ENCODE measurements at places on chromosomes 11 and 22.

DNA sequence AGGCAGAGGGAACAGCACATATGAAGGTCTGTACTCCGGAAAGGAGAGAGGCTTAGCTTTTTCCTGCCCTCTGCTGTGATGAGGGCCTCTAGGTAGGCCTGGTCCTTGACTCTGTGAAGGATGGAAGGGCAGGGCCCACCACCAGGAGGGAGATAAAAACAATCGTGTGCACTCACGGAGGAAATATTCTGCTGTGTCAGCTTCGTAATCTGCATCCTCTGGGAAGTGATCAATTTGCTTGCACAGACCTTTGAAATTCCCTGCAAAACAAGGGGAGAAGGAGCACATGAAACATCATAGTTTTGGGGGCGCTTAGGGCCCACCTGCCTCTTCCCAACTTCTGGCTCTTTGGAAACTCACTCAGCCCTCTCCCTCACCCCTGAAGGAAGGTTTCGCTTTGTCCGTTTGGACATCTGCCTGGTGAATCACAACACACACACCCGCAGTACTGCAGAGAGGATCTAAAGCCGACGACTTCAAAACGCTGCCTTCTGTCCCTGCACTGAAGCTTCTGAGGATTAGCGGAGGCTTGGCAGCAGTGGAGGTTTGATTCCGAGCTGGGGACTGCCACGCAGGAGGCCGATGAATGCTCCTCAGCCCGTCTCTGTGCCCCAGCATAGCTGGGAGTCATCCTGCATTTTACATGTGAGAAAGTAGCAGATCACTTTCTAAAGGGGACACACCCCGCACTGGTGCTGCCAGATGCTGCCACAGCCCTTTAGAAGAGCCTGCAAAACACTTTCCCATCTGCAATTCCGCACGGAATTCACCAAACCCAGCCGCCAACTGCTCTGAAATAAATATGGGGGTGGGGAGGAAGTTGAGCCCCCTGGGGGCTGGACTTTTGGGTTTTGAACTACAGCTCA lies 58.6 kb upstream of the EIF3D start:
- DNase-seq = no peak

DNA sequence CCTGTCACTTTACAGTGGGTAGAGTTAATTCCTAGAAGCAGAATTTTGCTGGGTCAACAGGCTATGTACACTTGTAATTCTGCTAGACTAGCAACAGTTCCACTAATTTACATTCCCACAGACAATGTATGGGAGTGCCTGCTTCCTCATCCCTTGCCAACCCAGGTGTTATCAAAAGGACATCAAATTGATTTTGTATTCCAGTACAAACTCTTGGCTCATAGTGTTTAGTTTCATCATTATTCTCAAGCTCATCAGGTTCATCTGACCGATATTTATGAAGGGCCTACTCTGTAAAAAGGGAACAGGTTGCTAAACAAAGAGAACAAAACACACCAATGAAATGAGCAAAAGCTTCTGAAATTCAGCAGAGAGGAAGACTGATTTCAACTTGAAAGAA lies 30.7 kb downstream of the PITPNB start:
- no peak for DNase-seq

DNA sequence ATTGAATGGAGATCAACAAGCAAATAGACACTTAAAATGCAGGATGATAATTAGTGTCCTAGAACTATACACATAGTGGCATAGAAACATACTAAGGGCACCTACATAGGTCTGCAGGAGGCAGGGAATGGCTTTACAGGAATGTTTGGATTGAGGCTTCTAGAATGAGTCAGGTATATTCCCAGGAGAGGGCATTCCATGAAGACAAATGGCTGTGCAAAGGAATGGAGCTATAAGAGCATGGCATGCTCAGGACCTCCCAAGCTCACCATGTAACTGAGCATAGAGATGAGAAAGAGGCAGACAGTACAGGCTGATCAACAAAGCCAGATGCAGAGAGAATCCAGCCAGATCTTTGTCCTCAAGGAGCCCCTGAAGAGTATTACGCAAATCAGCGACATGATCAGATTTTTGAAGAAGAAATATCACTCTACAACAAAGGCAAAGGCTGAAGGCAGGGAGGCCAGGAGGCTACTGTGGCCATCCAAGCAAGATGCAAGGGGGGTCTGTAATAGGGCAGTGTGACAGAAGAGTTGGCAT lies 211.1 kb upstream of the MTNR1B start:
- no peak for DNase-seq

GRCh38 chr11:83070044-83070701 lies 1.5 kb downstream of the RAB30 start:
- no peak for DNase-seq

Measured in CD4-positive, alpha-beta T cell treated with Interleukin-4 for 1 hour (primary cell).